ENCODE measurements at places on chromosomes 1 and 21.

DNA sequence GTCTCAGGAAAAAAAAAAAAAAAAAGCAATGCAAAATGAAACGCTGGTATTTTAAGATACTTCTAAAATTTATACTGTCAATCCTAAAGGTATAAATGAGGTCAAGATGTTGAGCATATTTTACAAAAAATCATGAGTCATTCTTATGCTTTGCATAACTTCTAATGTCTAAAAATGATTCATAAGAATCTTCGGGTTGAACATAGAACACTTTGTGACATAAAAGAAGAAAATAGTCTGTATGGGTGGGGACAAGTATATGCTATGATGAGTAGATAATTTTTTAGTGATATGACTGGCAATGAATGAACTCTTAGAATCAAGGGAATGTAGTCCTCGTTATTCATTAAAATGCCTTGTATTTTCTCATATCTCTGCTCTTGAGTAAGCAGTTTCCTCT lies 416.9 kb upstream of the USP24 start:
- DNase-seq: no peak

DNA sequence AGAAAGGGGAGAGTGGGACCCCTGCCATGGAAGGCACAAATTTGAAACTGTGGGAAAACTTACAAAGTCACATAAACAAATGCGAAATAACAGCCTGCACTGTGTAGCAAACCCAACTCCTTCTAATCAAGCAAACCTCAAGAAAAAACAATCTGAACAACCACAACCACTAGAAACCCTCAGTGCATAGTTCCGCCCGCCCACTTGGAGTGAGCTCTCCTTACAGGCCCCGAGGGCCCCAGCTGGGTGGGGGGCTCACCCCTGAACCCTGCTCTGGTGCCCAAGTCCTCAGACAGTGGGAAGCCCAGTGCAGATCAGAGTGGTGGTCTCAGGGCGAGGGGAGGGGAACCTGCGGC lies 931 bp upstream of the MXRA8 start:
- no peak for DNase-seq

DNA sequence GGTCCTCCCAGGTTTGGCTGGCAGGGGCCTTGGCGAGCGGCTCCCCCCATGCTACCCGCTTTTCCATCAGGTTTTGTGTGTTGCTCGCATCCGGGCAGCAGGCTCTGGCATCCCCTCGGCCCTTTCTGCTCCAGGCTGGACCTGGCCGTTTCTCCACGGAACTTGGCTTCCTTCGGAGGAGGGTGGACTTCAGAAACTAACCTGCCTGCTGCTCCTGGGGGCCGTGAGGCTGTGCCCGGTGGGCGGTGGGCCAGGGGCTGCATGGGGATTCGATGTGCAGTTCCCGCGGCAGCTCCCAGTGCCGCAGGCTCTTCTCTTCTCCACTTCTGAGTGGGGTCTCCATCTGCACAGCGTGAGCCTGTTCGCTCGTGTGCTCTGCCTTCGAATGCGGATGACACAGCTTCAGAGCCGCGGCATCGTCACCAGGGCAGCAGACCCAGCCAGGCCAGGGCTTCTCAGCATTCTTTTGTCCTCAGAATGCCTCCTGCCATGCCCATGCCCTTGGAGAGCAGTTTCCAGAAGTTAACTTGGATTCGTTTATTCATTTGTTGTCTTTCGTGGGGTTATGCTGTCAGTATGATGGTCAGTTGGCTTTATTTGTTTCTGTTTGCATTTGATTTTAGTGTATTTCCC lies 36.4 kb downstream of the PRKCZ start:
- no peak for DNase-seq

GRCh38 chr1:204883405-204883804 lies 12.7 kb downstream of the NFASC start:
- no peak for DNase-seq

DNA sequence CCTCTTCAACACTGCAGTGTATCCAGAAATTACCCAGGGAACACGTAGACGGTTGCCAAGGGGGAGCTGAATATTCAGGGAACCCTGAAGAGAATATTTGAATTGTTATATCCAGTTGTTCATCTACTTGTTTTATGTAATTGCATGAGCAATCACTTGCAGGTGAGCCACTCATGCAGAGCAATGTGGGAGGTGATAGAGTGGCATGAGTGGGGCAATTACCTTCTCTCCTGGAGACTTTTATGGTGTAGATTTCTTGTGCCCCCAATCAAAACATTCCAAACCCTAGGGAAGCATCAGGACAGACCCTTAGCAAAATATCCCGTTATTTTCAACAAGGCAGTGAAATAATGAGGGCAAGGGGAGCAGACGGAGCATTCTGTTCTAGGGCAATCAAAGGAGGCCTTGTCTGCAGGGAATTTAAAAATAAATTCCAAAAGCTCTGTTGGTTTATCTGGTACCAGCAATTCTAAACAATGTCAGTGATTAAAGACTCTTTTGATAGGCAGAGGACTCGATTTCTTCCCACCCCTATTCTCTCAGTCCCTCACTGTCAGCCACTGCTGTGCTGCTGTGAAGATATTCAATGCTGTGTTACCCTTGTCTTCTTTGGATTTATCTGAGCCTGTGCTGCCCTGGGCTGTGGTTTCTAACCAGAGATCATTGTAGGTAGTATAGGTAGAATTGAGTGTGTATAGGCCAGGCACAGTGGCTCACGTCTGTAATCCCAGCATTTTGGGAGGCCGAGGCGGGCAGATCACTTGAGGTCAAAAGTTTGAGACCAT lies 180.2 kb upstream of the MAP1LC3C start:
- DNase-seq: no peak

DNA sequence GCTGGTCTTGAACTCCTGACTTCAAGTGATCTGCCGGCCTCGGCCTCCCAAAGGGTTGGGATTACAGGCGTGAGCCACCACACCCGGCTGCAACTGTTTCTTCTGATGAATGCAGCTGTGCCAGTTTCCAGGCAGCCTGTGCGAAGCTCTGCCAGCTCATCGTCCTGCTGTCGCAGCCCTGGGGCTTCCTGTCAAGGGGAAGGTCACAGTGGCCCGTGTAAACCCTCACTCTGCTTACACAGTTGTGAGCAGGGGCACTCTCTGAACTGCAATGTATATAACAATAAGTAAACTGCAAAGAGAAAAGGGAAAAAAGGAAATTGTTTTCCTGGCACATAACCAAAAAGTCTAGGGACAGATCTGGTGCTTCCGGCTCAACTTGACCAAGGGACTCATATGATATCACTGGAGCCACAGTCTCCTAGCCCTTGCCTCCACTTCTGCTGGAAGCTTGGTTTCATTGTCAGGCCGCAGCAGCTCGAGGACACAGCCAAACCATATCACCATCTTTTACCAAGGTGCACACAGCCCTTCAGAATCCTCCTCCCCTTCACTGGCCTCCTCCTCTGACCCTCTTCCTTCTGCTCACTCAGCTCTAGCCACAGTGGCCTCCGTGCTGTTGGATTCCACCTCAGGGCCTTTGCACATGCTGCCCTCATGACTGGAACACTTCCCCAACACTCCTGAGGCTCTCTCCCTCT lies 22.8 kb upstream of the LBR start:
- peak; percentile 4 for DNase-seq

- DNase-seq: no peak
These were observed 213.8 kb upstream of the TMEM51 start for GRCh38 chr1:14939527-14940284.

DNA sequence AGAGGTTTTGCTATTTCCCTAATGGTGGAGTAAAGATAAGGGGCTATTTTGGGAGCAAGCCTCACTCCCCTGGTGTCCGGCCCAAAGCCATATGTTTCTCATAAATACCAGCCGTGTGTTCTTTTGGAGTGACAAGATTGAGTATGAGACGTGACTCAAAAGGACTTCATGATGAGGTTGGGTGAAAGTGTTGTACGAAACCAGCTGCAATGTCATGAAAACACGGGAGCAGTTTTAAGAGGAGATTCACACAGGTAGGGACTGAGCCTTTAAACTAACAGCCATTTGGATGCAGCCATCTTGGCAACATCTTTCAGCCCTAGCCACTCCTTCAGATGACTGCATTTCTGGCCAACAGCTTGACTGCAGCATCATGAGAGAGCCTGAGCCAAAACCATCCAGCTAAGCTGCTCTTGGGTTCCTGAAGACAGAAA lies 532.3 kb upstream of the USP24 start:
- peak; percentile 40 for DNase-seq

GRCh38 chr1:47944561-47944960 lies 52.6 kb downstream of the TRABD2B start:
- no peak for DNase-seq

DNA sequence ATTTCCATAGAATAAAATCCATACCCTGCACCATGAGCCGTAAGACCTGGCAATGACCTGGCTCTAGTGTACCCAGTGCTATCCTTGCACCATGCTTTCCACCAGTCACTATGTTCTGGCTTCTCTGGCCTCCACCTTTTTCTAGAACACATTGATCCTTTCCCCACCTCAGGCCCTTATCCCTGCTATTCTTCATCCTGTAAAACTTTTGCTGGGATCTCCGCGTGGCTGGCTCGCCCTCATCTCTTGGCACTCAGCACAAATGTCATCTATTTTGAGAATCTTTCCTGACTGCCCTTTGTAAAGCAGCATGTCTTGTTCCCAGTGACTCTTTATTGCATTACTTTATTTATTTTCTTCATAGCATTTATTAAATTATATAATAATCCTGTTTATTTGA lies 169.8 kb upstream of the B3GALT2 start:
- no peak for DNase-seq

- DNase-seq: no peak
These were observed 100.8 kb downstream of the DMRTB1 start for GRCh38 chr1:53559854-53560580.

DNA sequence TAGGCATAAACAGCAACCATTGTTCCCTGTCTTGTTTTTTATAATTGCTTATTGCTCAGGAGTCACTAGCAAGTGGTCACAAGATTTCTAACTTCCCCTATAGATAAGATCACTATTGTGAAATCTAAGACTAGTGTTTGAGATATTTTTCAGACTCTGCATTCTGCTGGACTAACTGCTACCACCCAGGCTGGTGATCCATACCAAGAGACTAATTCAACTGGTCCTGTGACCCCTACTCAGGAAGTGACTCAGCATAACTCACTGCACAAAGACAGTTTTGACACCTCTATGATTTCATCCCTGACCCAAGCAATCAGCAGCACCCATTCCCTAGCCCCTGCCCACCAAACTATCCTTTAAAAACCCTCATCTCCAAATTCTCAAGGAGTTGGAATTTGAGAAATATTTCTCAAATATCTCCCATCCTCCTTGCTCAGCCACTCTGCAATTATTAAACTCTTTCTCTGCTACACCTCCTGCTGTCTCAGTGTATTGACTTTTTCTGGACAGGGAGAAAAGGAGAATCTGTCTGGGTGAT lies 52.7 kb downstream of the TRIM33 start:
- no peak for DNase-seq

- DNase-seq: no peak
These were observed 7.4 kb downstream of the OR2T10 start for GRCh38 chr1:248590055-248590454.

- DNase-seq: no peak
These were observed 7.4 kb upstream of the PPP1R15B start for GRCh38 chr1:204419064-204419403.

- DNase-seq: no peak
These were observed 40.5 kb downstream of the AK5 start for GRCh38 chr1:77322061-77322900.

DNA sequence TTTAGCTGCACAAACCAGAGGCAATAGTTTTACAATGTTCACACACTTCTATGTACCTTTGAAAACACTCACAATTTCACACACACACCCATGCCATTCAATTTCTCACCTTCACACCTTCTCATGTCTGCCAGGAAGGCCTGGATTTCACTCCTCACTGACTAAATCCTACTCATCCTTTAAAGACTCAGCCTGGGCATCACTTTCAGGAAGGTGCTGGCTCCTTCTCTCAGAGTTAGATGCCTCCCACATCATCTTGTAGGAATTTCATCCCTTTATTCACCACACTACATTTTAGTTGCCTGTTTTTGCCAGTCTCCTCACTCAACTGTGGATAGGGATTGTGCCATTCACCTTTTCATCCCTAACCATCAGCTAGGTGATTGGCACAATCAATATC lies 2.3 kb downstream of the IL20 start:
- no peak for DNase-seq

DNA sequence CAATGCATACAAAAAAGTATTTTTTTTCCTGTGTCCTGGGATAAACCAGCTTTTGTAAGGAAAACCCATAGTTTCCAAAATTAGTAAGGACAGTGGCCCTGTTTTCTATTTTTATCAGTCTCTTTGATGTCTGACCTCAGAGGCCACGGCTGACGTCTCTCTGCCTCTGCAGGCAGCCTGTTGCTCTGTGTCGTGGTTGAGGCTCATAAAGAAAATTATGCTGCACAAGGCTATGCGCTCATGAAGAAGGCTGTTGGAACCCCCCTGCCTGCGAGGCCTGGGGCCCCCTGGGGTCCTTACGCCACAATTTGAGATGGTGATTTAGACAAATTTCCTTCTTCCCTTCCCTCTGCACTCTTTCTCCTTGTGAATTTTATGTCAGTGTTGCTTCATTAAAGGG lies 48.9 kb downstream of the AGPAT3 start:
- DNase-seq: no peak

GRCh38 chr1:205237526-205238484 lies 10.1 kb downstream of the TMCC2 start:
- DNase-seq: no peak

GRCh38 chr1:63915121-63915520 lies 141.3 kb downstream of the ROR1 start:
- DNase-seq: no peak

GRCh38 chr1:41870076-41870562 lies 48.6 kb downstream of the HIVEP3 start:
- no peak for DNase-seq

GRCh38 chr1:147760481-147761260 lies at the start of gene GJA5:
Gene GJA5 (minus strand): TSS chr1:147760602. CDS start chr1:147759238, 1,364 bp downstream.
- no peak for DNase-seq

DNA sequence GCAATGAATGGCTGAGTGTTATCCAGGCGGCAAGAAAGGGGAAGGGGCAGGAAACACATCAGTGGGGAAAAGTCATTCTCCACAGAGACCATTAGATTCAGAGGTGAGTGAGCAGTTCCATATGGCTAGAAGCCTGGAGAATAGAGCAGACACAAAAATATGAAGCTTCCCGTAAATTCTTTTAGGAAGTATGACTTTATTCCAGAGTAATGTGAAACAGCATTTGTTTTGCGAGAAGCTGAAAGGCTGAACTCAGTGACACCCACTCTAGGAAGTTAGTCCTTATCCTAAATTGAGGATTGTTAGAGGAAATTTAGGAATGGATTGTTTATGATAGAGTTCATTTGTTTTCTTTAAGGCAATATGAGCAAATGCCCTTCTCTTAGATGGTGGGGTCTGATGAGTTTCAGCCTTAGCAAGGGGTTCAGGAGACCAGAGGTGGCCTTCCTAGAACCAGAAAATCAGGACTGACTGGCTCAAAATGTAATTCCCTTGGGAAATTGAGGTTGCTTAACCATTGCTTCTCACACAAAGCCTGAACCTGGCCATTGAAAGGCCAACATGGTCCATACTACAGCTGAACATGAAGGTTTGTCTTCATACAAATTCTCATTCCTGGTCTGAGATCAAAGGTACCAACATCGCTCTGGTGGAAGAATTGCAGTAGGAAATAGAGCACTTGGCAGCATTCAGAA lies 167.5 kb downstream of the TPR start:
- DNase-seq: no peak

- no peak for DNase-seq
These were observed 64.7 kb downstream of the SETD4 start for GRCh38 chr21:35995522-35996088.

Data from skin of body (tissue), 3 donors.